ENCODE measurements at places on chromosomes 12 and 14. TPM values are rescaled to one million over a fixed set of nuclear protein-coding genes. Genes with fewer than 3 reads are reported as not detected.
A peak's percentile ranks its signal among the peaks of the same experiment; 100 is the strongest.

DNA sequence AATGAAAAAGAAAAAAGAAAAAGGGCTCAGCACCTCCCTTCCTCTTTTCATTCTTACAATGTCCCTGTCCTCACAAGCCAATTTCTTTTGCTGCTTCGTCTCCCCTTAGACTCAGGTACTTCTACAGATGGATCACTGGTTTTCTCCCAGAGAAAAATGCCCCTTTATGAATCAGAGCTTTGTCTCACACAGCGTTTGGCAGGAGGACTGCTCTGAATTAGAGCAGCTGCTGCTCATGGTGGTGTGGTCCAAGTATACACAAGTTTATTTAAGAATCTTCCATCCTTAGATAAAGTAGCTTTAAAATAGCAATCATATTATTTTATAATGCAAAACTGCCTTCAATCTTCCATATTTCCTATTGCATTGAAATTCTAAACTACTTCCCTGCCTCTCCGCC lies 80.3 kb downstream of the SLC8A3 start:
- DNase-seq = no peak

TAS2R30 gene
- total RNA-seq = 22.1 TPM

GRCh38 chr12:123363740-123364531 lies 711 bp downstream of the SBNO1 start:
- no peak for DNase-seq

DNA sequence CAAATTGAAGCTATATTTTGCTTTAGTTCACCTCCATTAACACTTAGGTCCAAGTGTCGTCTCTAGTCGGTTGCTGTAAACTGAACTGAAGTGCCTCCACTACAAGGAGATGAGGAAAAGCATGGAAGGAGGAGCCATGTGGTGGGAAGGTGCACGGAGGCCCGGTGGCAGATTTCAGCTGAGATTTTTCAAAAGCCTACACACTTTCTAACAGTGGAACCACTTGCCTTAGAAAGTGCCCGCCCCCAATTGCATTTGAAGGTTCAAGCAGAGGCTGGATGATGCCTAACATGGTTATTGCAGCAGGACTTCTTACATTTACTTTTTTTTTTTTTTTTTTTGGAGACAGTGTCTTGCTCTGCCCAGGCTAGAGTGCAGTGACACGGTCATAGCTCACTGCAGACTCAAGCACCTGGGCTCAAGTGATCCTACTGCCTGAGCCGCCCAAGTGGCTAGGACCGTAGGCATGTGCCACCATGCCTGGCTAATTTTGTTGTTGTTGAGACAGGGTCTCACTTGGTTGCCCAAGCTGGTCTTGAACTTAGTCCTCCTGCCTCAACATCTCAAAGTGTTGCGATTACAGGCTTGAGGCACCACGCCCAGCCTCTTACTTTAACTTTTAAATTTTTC lies 27.6 kb downstream of the EML1 start:
- DNase-seq = no peak

HOXC10 gene
- not detected for total RNA-seq

OR6C2 gene
- total RNA-seq = not detected

- no peak for DNase-seq
Observed at GRCh38 chr14:76715101-76715500, 46.2 kb upstream of the VASH1 start.

- peak; percentile 34 for DNase-seq
Observed at GRCh38 chr14:52068615-52069306, at the start of gene NID2. NID2 (minus strand) TSS chr14:52069059; CDS start chr14:52068994, 65 bp downstream.

DNA sequence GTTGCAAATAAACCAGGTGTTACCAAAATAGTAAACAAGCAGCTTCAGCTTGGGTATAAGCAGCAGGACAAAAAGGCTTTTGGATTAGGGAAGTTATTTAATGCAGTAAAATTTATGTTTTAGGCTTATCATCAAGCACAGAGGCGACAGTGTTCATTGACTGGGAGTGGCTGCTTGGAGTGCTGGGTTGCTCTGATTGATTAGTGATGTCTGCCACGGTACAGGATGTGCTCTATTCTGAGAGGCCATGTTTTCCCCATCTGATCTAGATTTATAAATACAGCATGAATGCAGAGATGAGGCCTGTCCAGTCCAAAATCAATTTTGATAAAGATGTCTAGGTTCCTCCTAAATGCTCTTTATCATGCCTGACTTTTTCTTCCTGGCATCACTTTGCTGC lies 83.5 kb downstream of the MAP1LC3B2 start:
- no peak for DNase-seq

- no peak for DNase-seq
Observed at GRCh38 chr14:94904636-94905035, 134.7 kb upstream of the GSC start.

All from occipital lobe (tissue), 3 donors.